H9 (cell line): ENCODE measurements at places on chromosomes 6 and 20. TPM values are rescaled to one million over a fixed set of nuclear protein-coding genes. Genes with fewer than 3 reads are reported as not detected.

DNA sequence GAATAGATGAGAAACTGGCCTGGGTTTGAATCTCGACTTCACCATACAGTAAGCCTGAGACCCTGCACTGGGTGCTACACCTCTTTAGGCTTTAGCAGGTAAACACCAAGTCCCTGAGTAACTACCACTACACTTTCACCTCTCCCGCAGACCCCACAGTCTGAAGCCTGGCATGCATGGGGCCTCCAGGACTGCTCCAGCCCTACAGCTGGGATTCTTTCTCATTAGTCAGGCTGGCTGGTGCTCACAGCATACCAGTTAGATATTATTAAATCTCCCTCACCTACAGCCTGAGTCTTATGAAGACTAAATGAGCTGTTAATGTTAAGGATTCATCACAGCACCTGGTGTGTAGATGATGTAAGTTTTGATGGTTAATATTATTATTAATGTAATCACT, 388.7 kb downstream of the ARHGAP18 start:
- DNase-seq: no peak

DNA sequence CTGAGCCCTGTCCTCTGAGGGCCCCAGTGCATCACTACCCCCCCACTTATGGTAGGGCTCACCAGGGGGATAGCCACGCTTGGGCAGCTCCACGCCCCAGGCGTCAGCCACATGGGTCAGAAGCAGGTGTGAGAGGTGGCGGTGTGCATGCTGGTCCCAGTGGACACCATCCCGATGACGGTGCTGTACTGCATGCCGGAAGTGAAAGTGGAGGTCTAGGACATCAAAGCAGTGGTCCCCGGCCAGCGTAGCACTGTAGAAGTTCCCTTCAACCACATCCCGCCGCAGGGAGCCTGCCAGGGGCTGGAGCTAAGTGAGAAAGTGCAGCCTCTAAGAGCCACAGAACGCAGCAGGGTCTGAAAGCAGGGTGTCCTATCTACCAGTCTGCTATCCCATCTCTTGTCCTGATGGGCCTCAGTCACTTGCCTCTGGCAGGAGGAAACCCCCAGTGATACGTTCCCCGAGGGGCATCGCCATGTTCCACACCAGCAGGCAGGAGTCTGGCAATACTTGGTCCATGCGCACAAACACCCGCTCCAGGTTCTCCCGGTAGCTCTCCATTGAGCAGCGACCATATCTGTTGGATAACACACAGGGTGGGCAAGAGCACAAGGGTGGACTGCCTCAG, 2.2 kb downstream of the PCED1A start:
- no peak for DNase-seq

GRCh38 chr6:164114651-164115050, 700.1 kb downstream of the QKI start:
- DNase-seq: no peak

DNA sequence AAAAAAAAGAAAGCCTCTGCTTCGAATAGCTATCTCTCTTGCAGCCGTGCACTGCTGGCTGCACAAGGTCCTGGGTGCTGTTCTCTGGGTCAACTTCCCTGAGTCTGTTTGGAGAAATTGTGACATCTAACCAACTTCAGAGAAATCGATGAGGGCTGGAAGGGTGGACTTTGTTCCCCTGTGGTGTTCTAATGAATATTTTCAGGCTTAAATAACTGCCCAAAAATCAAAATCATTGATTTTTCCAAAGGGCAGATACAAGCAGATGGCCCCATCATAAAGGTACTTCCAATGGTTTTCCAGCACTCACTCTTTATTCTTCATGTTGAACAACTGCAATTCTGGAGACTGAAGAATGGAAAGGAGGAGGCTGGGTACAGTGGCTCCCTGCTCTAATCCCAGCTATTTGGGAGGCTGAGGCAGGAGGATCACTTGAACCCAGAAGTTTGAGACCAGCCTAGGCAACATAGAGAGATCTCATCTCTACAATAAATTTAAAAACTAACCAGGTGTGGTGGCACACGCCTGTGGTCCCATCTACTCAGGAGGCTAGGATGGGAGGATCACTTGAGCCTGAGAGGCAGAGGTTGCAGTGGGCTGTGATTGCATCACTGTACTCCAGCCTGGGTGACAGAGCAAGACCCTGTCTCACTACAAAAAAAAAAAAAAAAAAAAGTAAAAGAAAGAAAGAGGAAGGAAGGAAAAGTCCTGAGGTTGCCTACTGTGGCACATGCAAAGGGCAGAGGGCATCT, 59.1 kb downstream of the FOXA2 start:
- no peak for DNase-seq

GRCh38 chr6:31725502-31726350, 2.6 kb downstream of the MPIG6B start:
- no peak for DNase-seq

- no peak for DNase-seq
Measured at GRCh38 chr20:49693435-49694171, 20.1 kb downstream of the B4GALT5 start.

GRCh38 chr6:161244725-161245124, 29.1 kb downstream of the AGPAT4 start:
- DNase-seq: no peak

DNA sequence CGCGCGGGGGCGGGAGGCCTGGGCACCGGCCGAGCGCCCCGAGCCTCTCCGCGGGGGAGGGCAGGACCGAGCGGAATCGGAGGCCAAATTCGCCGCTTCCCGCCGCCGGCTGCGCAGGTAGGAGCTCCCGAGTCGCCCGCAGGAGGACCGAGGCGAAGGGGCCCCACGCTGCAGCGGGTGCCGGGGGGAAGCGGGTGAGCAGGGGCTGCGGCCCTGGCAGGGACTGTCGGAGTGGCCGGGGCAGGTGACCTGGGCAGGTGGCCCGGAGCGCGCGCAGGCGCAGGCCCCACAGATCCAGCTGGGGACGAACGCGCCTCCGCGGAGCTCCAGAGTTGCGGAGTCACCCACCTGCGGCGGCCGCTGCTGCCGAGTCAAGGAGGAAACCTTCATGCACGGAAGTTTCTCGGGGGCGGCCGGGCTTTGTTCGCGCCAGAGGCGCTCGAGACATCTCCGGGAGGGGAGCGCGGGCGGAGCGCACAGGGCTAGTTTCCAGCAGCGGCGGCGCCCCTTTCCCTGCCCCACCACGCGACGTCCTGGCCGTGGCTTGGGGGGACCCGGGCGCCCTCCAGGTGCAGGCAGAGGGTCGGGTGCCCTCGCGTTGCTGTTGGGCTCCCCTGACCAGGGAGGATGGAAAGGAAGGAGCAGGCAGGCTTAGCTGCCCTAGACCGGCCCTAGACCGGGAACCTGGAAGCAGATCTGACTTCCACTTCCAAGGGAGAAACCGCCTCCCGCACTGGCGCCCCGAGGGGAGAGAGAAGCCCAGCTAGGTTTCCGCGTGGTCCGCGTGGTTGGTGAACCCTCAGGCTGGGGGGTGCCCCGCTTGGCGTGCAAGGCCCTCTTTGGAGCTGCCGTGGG, 590 bp downstream of the SLCO4A1 start:
- peak; percentile 49 for DNase-seq

GRCh38 chr20:7940341-7940740, at the start of gene HAO1:
Gene HAO1, minus strand, starts transcription at chr20:7940458. Its CDS starts 36 bp downstream, at chr20:7940422.
- no peak for DNase-seq

- peak; percentile 90 for DNase-seq
Measured at GRCh38 chr6:47655719-47656595, 42.4 kb upstream of the ADGRF4 start.

DNA sequence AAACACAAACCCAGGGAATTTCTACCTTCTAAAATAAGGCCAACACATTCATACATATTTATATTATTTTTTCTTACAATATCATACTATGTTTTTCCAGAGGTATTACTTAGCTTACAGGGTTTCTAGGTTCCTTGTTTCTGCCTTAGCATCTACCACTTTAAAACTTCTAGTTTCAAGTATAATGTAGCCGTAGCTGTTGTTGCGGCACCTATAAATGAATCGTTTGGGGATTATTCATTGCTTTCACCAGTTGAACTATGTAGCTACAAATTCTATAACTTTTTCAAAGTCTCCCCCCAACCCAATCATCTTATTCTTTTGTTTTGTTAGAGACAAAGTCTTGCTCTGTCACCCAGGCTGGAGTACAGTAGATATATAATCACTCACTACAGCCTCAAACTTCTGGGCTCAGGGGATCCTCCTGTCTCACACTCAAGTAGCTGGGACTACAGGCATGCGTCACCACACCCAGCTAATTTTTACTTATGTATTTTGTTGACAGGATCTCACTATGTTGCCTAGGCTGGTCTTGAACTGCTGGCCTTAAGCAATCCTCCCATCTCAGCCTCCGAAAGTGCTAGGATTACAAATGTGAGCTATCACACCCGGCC, 43.9 kb downstream of the TNFAIP3 start:
- DNase-seq: no peak

DNA sequence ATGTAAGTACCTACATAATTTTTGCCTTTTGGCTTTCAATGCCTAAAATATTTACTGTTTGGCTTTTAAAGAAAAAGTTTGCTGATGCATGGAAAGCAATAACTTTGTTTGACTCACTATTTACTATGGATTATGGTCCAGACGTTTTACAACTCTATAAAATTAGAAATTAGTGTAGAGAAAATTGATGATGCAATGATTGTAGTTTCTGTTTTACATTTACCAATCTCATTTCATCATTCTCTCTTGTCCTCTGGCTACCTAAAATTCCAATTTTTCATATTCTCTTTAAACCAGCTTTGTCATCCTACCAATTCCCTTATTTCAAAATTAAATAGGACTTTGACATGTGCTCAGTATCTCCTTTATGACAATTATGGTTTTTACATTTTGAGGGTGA, 131.0 kb downstream of the IMPG1 start:
- no peak for DNase-seq

DNA sequence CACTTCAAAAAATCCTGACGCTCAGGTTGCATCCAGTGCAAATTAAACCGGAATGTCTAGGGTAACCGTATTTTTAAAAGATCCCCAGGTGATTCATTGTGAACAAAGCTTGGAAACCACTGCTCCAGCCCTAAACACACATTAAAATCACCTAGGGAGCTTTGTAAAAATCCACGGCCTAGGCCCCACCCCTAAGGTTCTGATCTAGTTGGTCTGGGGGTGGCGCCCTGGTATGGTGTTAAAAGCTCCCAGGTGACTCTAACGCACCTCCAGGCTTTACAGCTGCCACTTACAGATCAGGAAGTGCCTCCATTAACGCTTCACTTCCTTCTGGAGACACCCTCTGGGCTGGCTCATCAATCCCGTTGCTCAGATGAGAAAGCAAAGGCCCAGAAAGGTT, 92.2 kb downstream of the GRM4 start:
- peak; percentile 63 for DNase-seq

GRCh38 chr6:28580475-28580874, 54.8 kb downstream of the GPX5 start:
- DNase-seq: no peak

GRCh38 chr6:81785377-81785776, 32.9 kb upstream of the TENT5A start:
- DNase-seq: no peak

DNA sequence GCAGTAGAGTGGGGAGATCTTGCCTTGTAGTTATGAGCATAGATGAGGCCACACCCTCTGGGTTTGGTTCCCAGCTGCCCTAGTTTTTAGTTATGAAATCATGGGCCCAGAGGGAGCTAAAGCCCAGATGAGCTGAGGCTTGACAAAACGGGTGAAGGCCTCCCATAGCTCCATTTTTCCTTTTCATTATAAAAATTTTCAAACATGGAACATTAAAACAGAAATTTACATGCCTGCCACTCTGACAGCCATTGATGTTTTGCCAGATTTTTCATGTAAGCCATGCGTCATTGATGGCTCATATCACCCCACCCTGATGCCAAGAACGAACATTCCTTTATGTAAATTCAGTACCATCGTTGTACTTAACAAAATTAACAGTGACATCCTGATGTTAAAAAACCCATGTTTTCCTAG, 67.9 kb downstream of the IGF2R start:
- no peak for DNase-seq

DNA sequence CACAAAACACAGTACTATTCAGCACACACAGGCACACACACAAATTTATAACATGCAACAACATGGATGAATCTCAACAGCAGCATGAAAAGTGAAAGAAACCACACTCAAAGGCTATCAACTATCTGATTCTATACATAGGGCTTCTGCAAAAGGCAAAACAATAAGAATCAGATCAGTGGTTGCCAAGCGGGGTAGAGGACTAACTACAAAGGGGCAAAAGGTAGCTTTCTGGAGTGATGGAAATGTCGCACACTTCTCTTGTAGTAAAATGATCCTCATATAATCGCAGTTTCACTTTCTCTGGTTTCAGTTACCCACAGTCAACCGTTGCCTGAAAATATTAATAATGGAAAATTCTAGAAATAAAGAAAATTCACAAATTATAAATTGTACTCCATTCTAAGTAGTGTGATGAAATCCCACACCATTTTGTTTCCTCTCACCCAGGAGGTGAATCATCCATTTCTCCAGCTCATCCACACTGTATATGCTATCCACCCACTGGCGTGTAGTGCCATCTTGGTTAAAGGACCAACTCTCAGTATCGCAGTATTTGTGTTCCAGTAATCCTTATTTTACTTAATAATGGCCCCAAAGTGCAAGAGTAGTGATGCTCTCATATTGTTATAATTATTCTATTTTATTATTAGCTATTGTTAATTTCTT, 12.8 kb upstream of the PLN start:
- no peak for DNase-seq

- no peak for DNase-seq
Measured at GRCh38 chr20:37365760-37366638, 20.1 kb downstream of the SRC start.

GRCh38 chr6:15143086-15143485, 102.8 kb upstream of the JARID2 start:
- no peak for DNase-seq

- DNase-seq: no peak
Measured at GRCh38 chr6:128446497-128446896, 73.9 kb downstream of the PTPRK start.

DNA sequence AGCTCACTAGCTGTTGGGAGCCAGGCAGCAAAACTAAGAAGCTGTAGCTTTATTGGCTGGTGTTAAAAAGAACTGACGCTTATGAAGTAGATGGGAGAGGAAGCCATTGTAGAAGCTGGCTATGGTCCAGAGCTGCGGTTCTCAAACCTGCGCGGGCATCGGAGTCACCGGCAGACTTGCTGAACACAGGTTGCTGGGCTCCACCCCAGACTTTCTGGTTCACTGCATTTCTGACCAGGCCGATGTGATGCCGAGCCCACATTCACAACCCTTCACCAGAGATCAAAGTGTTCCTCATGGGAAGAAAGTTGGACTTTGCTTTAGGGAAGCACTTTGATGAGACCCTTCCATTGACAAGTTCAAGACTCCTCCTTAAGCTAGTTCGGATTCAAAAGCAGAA, 231.6 kb downstream of the QKI start:
- no peak for DNase-seq

The C20orf202 gene
- 0.13 TPM in 1 of 2 replicates, not detected in the other for total RNA-seq

The MPIG6B gene
- not detected in 2 replicates for total RNA-seq

The KIF6 gene
- total RNA-seq: 0.63 and 0.88 TPM in 2 replicates

The NOX3 gene
- not detected in 2 replicates for total RNA-seq

The GTSF1L gene
- not detected in 2 replicates for total RNA-seq

The RGS19 gene
- total RNA-seq: 11.7 and 12.8 TPM in 2 replicates

The SDC4 gene
- 50.7 and 54.3 TPM in 2 replicates for total RNA-seq

The HELZ2 gene
- total RNA-seq: 27.9 and 29.3 TPM in 2 replicates

The SLC17A9 gene
- 19.9 and 20.9 TPM in 2 replicates for total RNA-seq

The UTRN gene
- 79.7 and 82.3 TPM in 2 replicates for total RNA-seq
